Activated naive CD4-positive, alpha-beta T cell (primary cell): ENCODE measurements at places on chromosomes 6 and 20.

DNA sequence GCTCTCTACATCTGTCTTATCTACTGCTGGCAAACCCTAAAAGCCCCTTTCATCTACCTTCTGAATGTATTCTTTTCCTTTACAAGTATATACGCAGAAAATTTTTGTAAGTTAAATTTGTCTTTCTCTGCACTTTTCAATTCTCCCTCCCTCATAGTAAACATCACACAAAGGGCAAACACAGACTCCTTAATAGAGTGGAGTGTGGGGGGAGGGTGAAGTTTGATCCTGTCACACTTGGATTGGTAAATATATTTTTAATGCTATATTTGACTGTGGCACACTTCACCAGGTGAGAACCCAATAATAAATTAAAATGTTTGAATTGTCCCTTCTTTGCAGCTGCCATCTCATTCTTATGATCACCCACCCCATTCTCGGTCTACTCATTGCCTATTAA lies 33.2 kb upstream of the PAQR8 start:
- DNase-seq: no peak

GRCh38 chr6:101878554-101879276 lies 485.2 kb downstream of the GRIK2 start:
- no peak for DNase-seq

GRCh38 chr6:17927705-17928104 lies 59.7 kb downstream of the KIF13A start:
- DNase-seq: no peak

DNA sequence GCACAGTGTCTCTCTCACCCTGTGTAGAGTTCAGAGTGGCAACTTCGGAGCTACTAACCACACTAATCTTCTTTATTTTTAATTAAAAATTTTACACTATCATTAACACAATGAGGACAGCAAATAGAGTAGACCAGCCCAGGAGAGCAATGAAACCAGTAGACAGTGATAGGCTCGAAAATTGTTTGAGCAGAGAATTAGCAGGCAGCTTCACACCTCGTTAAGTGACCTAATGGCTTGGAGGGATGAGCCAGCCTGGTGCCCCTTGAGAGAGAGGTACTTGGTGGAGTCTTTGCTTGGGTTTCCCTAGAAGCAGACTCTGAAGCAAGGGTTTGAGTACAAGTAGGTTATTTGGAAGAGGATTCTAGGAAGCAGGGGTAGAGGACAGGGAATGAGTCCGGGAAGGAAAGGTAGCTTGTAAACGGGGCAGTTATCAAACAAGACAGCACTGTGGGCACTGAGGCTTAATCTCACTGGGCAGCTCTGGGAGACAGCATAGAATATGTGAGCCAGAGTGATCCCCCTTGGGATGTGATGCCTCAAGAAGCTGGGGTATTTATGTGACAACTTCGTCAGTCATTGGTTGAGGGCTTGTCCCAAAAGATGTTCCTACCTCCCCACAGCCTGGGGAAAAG lies 146.1 kb downstream of the PCSK2 start:
- no peak for DNase-seq

DNA sequence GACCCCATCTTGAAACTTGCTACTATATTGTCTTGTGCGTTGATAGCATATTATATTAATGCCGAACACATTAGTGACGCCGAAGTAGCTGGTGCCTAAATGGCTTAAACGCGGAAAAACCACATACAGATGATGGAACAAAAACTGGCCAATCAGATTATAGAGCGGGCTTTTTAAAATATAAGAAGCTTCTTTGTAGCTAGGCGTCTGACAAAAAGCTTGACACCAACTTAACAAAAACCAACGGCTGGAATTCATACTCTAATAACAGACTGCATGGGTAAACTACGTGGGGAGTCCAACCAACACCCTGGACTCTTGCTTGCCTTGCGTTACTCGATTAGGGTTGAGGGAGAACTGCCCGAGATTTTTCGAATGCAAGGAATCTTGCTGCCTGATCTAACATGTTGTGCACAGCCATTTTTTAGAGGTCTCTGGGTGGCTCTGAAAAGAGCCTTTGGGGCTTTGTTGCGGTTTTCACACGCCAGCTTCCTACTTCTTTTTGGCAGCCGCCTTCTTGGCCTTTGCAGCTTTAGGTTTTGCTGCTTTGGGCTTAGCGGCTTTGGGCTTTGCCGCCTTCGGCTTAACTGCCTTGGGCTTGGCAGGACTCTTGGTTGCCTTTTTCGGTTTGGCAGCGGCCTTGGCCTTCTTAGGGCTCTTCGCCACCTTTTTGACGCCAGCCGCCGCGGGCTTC lies 45.7 kb downstream of the OR2B2 start:
- DNase-seq: peak; percentile 21

DNA sequence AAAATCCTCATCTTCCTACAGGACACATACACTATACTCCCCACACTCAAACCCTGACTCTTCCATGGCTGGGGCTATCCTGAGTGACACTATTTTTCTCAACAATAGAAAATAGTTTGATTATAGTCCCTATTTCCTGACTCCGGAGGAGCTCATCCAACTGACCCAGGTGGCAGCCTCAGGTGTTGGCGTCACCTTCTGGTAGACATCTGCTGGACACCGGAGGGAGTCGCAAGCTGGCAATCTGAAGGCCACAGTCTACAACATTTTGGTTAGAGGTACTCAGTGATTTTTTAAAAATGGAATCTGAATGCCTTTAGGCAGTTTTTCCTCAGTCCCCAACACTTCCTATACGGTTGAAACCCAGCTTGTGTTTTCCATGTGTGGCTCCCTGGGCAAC lies 32.2 kb upstream of the OCSTAMP start:
- DNase-seq: no peak

GRCh38 chr20:57473246-57474048 lies 51.5 kb downstream of the CTCFL start:
- DNase-seq: no peak

DNA sequence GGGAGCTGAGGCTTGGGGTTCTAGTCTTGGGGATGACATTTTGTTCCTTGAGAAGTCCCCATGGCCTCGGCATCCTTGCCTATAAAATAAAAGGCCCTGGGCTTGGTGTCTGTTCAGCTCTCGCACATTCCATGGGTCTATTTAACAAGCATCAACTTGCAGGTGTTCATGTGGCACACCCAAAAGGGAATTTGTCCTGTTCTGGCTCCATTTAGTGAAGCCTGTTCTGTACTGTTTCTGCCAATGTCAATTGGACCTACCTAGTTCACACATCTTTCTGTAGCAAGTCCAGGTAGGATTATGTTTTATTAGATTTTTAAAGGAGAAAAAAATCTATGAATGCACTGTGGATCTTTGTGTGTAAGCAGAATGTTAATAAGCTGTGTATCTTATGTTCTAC lies 262.0 kb downstream of the HIVEP2 start:
- no peak for DNase-seq
